NCI-H460 (cell line): ENCODE measurements at places on chromosomes 6 and 20. TPM values are rescaled to one million over a fixed set of nuclear protein-coding genes. Genes with fewer than 3 reads are reported as not detected.

Gene C6orf89
- total RNA-seq = 21.9 and 22.4 TPM in 2 replicates

Gene DNMT3B
- 1.0 and 2.2 TPM in 2 replicates for total RNA-seq

Gene TMC2
- total RNA-seq = not detected in 2 replicates

DNA sequence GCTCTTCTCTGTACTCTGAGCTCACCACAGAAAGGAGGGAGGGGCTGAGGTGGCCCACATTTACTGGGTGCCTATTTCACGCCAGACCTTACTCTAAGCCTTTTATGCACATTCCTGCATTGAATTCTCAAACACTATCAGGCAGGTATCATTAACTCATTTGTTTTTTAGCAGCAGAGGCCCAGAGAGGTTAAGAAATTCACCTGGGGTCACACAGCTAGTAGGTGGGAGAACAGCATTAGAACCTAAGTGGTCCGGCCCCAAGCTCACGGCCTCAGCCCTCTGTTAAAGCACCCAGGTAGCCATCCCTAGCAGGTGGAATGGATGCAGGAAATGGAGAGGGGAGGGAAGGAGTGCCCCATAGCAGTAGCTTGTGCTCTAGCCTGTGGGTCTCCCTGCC, 84.5 kb downstream of the GRM4 start:
- no peak for DNase-seq

GRCh38 chr20:49790077-49790798, 22.4 kb upstream of the SLC9A8 start:
- DNase-seq = no peak

DNA sequence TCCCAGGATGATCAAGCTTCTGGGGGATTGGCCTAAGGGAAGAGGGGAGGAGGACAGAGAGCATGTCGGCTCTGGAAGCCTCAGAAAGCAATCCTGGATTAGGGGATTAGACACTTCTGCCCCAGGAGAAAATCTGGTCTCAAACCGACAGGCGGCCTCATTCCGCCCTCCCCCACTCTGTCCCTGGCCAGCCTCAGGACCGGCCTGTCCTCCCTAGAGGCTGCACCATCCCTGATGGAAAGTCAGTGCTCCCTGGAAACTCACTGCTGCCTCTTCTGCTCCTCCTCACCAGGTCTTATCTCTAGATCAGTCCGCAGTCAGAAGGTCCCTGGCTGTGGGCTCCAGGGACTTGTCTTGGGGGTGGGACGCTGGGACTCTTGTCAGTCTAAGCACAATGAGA, 905 bp upstream of the SLC12A5 start:
- no peak for DNase-seq

- no peak for DNase-seq
Measured at GRCh38 chr6:121838842-121839241, 403.4 kb downstream of the GJA1 start.

- DNase-seq = no peak
Measured at GRCh38 chr20:7301807-7302206, 534.3 kb downstream of the BMP2 start.

DNA sequence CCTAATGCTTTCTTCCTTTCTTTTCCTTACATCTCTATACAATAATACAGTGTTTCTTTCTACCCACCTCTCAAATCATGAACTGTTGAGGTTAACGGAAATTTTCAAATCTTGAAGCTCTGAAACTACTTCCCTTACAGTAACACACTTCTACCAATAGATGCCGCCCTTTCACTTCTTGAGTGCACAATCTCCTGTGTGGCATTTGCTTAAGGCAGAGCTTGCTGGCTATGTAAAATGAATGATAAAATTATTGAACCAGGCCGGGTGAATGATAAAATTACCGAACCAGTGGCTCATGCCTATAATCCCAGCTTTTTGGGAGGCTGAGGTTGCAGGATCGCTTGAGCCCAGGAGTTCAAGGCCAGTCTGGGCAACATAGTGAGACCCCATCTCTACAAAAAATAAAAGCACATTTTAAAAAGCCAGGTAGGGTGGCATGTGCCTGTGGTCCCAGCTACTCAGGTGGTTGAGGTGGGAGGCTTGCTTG, 56.8 kb downstream of the KCNS1 start:
- DNase-seq = peak; percentile 75

DNA sequence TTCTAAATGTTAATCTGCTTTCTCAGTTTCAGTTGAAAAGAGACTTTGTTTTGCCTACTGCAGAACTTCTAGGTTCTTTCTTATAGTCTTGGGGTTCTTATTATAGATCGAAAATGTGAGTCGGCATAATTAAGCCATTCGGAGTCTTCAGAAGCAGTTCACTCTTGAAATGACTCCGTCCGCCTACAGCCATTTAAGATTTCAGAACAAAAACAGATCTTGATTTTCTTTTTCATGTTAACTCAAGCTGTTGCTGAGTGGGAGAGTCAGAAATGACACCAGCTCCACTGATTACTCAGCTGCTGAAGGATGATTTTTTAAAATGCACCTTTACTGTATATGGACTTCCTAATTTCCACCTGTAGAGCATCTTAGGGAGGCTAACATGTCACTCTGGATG, 15.9 kb downstream of the PRDM1 start:
- no peak for DNase-seq

DNA sequence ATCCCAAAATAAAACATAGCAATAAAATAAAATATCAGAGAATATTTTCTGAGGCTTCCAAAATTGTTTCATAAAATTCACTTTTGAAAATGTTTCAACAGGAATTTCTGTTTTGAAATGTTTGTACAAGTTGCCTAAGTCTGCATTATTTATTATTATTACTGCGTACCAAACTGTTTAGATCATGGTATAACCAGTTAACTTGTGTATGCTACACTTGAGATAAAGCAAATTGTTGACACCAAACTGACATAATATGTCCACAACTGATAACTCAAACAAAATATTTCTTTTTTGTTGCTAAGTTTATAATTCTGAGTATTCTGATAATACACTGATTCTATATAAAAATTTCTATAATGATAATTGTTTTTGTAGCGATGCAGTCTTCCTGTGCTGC, 531.8 kb upstream of the EYS start:
- no peak for DNase-seq

- DNase-seq = no peak
Measured at GRCh38 chr6:36029464-36029863, 1.9 kb downstream of the MAPK14 start.

DNA sequence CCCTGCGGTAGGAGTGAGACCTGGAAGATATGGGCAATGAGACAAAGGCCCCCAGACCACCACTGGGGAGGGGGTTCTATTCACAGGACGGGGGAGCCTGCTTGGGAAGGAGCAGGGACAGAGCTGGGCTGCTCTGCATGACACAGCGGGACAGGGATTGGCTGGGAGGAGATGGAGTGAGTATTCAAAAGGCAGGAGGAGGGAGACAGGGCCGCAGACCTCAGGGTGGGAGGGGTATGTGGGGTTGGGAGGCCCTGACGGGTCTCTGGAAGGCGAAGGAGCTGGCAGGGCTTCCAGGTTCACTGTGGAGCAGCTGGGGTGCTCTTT, 60.8 kb upstream of the RPS6KA2 start:
- DNase-seq = no peak

GRCh38 chr6:104418125-104418524, 441.6 kb downstream of the HACE1 start:
- no peak for DNase-seq

- peak; percentile 18 for DNase-seq
Measured at GRCh38 chr6:16316741-16317251, 78.4 kb downstream of the GMPR start.

GRCh38 chr6:143361536-143362191, 88.8 kb downstream of the ADAT2 start:
- DNase-seq = no peak

GRCh38 chr20:53001498-53002301, 29.5 kb downstream of the TSHZ2 start:
- DNase-seq = no peak

GRCh38 chr20:24131281-24131680, 142.7 kb upstream of the GGTLC1 start:
- no peak for DNase-seq

DNA sequence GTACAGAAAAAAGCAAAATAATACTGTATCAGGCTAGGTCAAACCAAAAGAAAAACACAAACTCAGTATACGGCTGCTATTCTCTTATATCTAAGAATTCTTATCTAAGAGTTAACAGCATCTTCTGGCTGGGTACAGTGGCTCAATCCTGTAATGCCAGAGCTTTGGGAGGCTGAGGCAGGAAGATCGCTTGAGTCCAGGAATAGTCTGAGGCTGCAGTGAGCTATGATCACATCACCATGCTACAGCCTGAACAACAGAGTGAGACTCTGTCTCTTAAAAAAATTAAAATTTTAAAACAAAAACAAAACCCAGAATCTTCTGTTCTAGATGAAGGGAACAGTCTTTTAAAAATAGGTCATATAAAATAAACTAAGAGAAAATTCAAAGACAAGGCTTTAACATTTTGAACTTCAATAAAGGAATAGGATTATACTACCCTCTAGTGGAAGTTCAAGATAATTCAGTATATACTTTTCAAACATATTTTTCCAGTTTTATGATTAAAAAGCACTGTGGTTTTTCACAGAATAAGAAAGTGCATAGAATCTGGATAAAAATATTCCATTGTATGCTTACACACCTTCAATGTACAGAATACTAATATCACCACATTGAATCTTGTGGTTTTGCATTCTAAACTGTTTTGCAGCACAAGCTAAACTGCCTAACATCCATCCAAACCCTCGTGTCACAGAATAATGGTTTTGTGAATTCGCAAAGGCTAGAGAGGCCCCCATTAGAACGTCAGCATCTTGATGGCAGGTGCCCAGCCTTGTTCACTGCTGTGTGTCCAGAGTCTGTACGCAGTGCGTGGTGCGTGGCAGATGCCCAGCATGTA, 39.3 kb downstream of the DTNBP1 start:
- peak; percentile 1 for DNase-seq

GRCh38 chr20:20317621-20318364, 50.1 kb upstream of the INSM1 start:
- DNase-seq = no peak

GRCh38 chr20:3316136-3316535, 77.1 kb upstream of the SLC4A11 start:
- DNase-seq = no peak

- DNase-seq = peak; percentile 61
Measured at GRCh38 chr6:106444777-106445507, 84.4 kb downstream of the CRYBG1 start.
